ENCODE measurements at places on chromosomes 12 and 14. TPM values are rescaled to one million over a fixed set of nuclear protein-coding genes. Genes with fewer than 3 reads are reported as not detected.

MSI1 gene
- total RNA-seq, result 2.7 TPM

NKX2-1 gene
- not detected for total RNA-seq

DNA sequence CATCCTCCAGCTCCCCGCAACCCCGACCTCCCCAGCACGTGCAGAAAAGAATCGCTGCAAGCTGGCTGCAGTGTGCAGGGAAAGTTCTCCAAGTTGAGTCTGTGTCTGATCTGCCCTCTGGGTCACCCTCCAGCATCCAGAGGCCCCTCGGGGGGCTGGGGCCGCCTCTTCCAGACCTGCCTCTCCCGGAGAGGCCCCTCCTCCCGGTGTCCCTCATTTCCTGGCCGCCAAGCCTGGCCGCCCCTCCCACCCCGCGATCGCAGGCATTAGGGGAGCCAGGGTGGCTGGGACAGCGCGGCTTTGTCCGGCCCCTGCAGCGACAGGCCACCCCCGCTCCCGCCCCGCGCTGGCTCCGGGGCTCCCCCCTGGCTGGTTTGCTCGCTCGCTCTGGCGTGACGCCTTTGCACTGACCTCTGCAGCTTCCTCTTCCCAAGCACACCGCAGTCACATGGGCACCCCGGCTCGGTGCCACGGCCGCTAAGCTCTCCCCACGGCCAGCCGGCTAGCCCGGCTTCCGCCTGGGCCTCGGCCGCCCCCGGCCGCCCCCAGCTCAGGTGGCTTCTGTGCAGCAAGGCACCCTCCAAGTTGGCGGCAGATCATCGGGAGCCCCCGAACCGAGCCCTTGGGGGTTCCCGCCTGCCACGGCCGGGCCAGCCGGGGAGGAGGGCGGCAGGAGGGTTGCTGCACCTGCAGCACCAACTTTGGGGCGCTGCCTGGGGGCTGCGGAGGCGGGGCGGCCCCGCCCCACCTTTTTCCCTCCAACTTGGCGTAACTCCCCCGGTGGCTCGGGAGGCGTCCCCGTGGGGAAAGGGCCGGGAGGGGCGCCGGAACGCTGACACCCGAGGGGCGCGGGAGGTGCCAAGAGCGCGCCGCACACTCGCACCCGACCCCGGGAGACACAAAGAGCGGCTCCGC lies 43.7 kb downstream of the KDM2B start:
- peaks cover 17% of the 10 kb centered on the region for H3K36me3 ChIP-seq
- peak overlapping the region; percentile 70 for H3K4me3 ChIP-seq
- no peaks in the 10 kb centered on the region for H3K27me3 ChIP-seq
- peak; percentile 83 for DNase-seq
- peak overlapping the region; percentile 60 for H3K27ac ChIP-seq
- H3K4me1 ChIP-seq, result peaks cover 43% of the 10 kb centered on the region

- H3K27ac ChIP-seq, result no peak overlapping the region
- H3K4me3 ChIP-seq, result no peak overlapping the region
- DNase-seq, result no peak
These were observed 115.8 kb upstream of the MED13L start for GRCh38 chr12:116393255-116393654.

DNA sequence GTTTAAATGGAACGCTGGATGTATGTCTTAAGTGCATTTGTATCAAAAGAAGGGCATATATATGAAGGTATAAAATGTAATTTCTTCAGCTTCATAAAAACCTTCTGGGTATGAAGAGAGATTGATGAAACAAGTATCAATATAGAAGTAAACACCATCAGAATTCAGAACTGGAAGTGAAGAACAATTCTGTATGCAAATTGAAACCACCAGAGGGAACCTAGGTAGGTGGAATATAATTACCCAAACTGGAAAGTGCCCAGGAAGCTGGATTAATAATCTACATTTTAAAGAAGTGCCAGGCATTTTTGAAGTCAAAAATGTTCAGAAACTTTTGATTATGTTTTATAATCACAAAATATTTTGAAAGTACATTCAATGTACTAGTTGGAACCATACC lies 336.2 kb upstream of the GARIN6 start:
- no peaks in the 10 kb centered on the region for H3K27me3 ChIP-seq
- H3K27ac ChIP-seq, result no peak overlapping the region
- no peak for DNase-seq
- H3K4me1 ChIP-seq, result no peaks in the 10 kb centered on the region

DNA sequence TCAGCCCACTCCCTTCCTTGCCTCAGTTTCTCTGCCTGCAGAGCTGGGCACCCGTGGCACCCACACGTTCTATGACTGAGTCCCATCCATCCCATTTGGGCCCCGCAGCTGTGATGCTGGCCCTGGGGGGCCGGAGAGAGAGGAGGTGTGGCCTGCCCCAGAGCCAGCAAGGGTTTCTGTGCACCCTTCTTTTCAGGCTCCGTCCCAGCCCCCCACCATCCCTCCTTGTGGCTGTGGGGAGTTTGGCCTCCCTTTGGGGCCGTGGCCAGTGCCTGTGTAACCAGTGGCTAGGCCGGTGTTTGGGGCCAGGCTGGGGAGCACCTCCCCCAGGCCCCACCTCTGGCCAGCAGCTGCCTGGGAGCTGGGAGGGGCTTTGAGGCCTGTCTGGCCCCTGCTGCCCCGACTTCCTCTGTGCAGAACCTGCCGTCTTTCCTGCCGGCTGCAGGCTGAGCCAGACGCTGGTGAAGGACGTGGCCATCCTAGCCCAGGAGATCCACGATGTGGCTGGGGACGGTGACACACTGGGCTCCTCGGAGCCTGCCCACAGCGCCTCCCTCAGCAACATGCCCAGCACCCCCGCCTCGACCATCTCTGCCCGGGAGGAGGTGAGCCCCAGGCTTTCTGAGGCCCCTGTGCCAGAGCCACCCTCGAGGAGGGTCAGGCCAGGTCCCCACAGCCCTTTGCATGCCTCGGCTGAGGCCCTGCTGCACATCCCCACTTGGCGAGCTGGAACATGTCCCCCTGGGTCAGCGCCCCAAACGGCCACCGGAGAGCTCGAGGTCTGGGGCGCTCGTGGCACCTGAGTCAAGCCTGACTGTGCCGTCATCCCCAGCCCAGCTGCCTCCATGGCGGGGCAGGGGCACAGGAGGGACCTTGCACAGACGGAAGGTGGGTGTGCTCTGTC lies 27.7 kb downstream of the CEP170B start:
- H3K36me3 ChIP-seq, result no peaks in the 10 kb centered on the region
- no peak for DNase-seq
- no peak overlapping the region for H3K27ac ChIP-seq
- H3K27me3 ChIP-seq, result no peaks in the 10 kb centered on the region

Measured in activated CD4-positive, alpha-beta memory T cell treated with anti-CD3 and anti-CD28 coated beads for 36 hours (primary cell).